ENCODE measurements at places on chromosomes 1 and 21.
A peak's percentile ranks its signal among the peaks of the same experiment; 100 is the strongest.

GRCh38 chr1:243710467-243710866, 139.6 kb downstream of the AKT3 start:
- no peak for DNase-seq

DNA sequence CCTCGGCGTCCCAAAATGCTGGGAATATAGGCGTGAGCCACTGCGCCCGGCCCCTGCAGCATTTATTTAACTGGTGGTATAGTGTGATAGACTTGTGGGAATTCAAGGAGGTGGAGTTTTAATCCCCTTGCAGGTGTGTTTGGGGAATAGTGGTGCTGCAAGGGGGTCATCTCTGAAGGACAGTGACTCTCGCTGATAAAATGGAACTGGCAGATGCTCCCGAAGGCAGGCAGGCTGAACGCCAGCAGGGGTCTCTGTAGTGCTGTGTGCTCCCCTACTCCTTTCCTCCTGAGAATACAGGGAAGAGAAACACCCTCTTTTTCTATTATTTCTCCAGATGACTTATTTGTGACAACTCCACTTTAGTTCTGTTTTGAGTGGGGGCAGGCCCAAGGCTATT, 4.0 kb downstream of the OSCP1 start:
- no peak for DNase-seq

DNA sequence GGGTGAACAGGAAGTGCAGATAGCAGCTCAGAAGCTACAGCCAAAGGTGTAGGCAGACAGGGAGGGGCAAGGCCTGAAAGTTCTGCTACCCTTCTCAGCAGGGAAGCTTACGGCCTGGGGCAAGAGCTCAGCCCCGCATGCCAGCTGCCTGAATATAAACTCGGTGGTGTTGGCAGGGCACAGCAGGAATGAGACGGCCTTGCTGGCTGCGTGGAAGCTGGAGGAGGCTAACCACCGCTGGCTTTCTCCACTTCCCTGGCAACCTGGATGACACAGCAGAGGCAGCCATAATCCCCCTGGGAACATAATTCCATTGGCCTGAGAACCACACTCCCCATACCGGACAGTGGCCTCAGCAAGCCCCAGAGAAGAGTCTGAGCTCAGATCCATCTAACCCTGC, 81.9 kb upstream of the PRRC2C start:
- no peak for DNase-seq

DNA sequence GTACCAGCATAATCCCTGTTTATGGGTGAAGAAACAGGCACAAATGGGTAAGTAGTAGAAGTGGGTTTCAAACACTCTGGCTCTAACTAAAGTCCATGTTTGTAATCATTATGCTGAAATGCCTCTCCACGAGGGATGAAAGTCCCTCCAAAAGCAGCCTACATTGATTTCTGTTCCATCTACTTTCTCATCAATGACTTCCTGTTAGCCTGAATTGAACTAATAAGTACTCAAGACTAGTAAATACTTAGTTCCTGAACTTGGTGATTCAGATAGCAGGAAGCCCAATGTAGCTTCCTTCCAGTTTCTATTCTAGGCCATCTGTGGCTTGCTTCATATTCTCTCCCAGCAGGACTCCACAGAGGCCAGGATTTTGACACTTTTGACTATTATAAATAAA, 11.3 kb upstream of the BACH1 start:
- DNase-seq: no peak

GRCh38 chr1:117079737-117080136, 19.6 kb downstream of the TTF2 start:
- DNase-seq: no peak

DNA sequence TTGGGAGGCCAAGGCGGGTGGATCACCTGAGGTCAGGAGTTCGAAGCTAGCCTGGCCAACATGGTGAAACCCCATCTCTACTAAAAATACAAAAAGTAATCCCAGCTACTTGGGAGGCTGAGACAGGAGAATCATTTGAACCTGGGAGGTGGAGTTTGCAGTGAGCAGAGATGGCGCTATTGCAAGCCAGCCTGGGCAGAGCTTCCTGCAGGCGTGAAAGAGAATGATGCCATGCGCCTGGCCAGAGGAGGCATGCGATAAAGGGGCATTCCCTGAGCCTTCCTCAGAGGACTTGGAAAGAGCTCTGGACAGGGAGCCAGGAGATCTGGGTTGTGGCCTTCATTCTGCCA, 3.2 kb downstream of the E2F2 start:
- no peak for DNase-seq

GRCh38 chr1:44256762-44257554, 43.7 kb downstream of the DMAP1 start:
- no peak for DNase-seq

- DNase-seq: no peak
These were observed 37.4 kb downstream of the PRKACB start for GRCh38 chr1:84181350-84182005.

DNA sequence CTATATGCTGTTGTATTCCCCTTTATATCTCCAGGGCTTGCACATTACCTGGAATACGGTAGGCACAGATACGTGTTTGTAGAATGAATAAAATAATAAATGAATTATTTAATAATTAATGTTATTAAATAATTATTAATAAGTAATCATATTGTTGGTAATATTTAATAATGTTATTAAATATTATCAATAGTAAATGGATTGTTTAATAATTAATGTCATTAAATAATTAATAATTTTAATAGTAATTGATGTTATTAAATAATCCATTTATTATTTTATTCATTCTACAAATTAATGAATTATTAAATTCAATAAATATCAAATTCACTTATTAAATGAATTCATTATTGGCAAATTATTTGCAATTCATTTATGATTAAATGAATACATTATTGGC, 175.1 kb downstream of the MATN1 start:
- no peak for DNase-seq

- DNase-seq: no peak
These were observed 1.6 kb upstream of the DNMT3L start for GRCh38 chr21:44263221-44263760.

- no peak for DNase-seq
These were observed 14.4 kb downstream of the CASP9 start for GRCh38 chr1:15509586-15509985.

DNA sequence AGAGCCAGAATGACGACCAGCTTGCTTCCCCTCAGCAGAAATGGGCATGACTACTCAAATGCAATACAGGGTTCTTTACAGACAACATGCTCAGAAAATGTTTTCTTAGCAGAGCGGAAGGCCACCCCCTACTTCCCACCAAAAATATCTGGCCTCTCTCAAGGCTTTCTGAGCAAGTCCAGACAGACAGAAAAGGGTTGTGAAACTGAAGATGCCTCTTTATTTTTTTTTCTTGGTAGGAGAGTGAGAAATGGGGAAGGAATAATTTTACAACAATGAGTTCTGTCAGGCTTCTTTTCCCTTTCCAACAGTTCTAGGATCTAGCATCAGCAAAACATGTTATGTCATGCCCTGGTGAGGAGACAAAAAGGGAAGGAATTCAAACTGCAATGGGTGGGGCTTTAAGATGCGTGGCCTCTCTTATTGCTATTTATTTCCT, 172.0 kb upstream of the CAMK1G start:
- DNase-seq: peak; percentile 44

- no peak for DNase-seq
These were observed 609 bp upstream of the ATF3 start for GRCh38 chr1:212607913-212608391.

- DNase-seq: no peak
These were observed 30.8 kb upstream of the KIF1B start for GRCh38 chr1:10179406-10180091.

DNA sequence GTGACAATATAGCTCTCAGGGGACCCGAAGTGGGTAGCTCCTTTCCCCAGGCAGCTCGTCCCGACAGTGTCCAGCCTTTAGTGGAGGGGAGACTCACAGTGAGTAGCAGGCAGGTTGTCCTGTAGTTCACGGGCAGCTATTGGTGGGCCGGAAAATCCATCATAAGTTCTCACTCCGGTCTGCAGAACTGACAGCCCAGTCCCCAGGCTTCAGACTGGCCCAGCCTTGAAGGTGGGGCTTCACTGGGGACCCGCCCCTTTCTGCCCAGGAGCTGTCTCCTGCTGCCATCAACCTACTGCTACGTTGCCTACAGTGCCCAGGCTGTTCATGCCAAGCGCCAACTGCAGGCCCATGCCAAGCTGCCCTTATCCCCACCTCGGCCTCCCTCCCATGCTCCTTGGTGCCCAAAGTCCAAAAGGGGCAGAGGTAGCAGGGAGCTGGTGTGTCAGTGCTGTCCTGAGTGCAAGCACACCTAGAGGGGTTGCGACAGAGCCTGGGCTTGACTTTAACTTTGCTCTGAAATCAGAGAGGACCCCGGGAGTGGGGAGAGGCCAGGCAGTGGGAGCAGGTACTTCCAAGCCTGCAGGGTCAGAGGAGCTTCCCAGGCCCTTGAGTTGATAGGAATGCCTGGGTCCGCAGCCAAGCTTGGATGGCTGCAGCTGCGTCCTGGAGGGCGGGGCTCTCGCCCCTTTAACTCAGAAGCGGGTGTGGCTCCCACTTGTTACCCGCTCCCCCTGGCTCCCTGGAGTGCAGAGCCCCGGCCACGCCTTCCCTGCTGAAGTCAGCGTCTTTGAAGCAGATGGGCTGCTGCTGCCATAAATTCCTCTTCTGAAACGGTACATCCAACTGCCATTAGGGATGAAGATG, 1144.3 kb upstream of the NCAM2 start:
- DNase-seq: no peak

- no peak for DNase-seq
These were observed 276.9 kb downstream of the SIPA1L2 start for GRCh38 chr1:232353001-232353400.

DNA sequence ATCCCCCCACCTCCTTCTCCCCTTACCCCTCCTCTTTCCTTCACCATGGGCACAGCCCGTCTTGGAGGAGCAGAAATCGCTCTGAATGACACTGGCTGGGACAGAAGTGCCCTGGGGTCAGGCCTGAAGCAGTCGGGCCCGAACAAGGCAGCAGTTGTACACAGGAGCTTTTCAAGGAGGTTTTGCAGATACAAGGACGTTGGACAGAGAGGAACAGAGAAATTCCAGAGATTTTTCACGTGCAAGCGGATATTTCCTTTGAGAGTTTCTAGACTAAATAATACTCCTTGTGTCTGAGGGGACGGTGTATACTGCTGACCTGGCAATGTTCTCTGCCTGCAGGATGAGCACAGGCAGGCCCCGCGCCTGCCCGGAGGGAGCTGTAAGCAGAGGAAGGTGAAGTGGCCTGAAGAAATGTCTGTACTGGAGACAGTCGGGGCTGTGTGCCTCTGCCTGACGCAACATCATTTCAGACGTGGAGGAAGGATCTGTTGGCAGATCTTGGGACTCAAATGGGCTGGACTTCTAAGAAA, 95.3 kb upstream of the SLC25A33 start:
- DNase-seq: no peak

- DNase-seq: no peak
These were observed 438.2 kb downstream of the SMYD3 start for GRCh38 chr1:246068619-246069509.

DNA sequence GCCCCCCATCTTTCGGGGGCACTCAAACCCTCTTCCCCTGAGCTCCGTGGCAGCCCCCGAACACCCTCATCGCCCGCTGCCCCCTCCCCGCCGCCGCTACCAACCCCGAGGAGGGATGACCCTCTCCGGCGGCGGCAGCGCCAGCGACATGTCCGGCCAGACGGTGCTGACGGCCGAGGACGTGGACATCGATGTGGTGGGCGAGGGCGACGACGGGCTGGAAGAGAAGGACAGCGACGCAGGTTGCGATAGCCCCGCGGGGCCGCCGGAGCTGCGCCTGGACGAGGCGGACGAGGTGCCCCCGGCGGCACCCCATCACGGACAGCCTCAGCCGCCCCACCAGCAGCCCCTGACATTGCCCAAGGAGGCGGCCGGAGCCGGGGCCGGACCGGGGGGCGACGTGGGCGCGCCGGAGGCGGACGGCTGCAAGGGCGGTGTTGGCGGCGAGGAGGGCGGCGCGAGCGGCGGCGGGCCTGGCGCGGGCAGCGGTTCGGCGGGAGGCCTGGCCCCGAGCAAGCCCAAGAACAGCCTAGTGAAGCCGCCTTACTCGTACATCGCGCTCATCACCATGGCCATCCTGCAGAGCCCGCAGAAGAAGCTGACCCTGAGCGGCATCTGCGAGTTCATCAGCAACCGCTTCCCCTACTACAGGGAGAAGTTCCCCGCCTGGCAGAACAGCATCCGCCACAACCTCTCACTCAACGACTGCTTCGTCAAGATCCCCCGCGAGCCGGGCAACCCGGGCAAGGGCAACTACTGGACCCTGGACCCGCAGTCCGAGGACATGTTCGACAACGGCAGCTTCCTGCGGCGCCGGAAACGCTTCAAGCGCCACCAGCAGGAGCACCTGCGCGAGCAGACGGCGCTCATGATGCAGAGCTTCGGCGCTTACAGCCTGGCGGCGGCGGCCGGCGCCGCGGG, 837 bp downstream of the FOXD3 start:
- no peak for DNase-seq

DNA sequence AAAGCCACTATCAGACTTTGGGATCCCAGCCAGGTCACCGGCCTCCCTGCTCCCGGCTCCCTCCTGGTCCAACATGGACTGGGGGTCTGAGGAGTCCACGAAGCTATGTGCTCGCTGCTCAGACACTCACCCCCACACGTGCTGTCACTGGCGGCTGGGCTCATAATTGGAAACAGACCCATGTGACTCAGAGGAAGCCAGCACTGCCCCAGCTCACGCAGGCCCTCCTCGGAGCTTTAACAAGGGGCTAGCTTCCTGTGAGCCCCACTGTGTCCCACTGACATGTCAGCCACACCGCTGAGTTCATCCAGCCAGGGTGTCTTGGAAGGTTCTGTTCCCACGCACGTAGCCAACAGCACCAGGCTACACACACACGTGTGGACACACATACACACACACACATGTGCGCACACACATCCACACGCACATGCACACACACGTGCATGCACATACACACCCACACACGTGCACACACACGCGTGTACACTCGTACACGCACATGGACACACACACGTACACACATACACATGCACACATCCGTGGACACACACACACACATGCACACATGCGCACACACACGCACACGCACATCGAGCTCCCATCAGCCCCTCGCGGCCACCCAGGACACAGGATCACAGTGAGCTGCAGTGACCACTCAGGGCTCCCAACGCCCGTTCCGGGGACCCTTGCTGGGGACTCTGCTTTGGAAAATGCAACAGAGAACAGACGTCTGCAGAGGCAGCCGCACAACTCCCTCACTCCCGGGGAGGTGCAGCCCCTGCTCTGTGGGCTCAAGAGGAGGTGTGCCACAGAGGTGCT, 18.4 kb upstream of the COL6A2 start:
- DNase-seq: peak; percentile 85

DNA sequence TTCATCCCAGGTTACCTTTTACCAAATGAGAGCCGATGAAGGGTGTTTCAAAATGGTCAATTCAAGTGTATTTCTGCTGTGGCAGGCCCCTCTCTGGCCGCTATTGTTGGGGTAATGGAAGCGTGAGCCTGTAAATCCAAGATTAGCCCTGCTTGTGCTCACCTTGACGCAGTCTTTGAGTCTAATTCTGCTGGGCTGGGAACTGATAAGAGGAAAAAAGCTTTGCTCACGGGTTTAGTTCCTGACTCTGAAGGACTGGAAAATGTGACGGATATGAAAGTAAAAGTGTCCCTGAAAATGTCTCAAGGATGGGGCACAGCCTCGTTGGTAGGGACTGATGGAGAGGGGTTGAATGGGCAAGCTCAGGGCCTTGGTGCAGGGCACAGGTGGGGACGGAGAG, 125.9 kb upstream of the GALNT2 start:
- DNase-seq: no peak

- DNase-seq: no peak
These were observed 36.6 kb downstream of the MORN1 start for GRCh38 chr1:2354511-2355372.

GRCh38 chr1:38487396-38487795, 372.2 kb downstream of the RRAGC start:
- DNase-seq: no peak
